ENCODE measurements at places on chromosomes 11 and 22.

- DNase-seq, result no peak
Measured at GRCh38 chr11:32145282-32145681, 54.4 kb downstream of the RCN1 start.

- no peak for DNase-seq
Measured at GRCh38 chr11:116563028-116563711, 209.6 kb downstream of the BUD13 start.

- no peak for DNase-seq
Measured at GRCh38 chr11:128779036-128779435, 85.2 kb downstream of the FLI1 start.

GRCh38 chr22:42972649-42973535, 42.1 kb downstream of the PACSIN2 start:
- DNase-seq, result no peak

DNA sequence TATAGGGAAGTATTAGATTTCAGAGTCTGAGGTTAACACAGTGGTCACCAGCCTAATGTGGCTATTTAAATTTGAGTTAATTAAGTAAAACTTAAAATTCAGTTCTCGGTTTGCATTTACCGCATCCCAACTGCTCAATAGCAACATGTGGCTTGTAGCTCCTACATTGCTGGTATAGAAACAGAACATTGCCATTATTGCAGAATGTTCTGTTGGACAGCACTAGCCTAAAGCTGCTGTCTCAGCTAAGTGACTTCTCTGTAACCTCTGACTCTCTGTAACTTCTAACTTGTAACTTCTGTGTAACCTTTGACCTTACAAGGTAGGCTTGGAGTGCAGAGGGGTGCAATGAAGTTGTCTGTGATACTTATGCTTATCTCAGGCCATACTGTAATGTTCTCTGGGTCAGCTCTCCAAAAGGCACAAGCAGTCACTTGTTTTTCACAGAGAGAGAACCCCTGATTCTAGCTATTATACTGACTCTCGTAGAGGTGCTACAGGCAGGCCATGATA, 78.7 kb downstream of the ZNRF3 start:
- no peak for DNase-seq

DNA sequence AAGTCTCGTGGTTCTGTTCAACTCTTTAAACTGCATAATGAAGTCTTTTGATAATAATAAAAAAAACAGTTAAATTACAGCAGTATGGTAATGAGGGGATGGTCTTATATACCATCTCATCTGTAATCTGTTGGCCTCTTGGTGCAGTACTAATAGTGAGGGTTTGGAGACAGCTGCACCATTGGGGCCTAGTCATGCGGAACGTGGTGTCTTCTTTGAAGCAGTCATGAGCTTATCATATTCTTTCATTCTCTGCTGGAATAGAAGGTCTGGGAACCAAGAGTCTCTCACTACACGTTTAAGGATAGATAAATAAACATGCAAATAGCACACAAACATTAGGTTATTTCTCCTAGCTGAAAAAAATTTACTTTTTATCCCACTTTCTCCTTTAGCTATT, 40.9 kb upstream of the OR9Q1 start:
- peak; percentile 13 for DNase-seq

GRCh38 chr11:88359541-88359940, 22.0 kb upstream of the CTSC start:
- no peak for DNase-seq

GRCh38 chr22:40642316-40642715, 5.8 kb upstream of the MRTFA start:
- no peak for DNase-seq

- no peak for DNase-seq
Measured at GRCh38 chr22:35703861-35704584, 13.6 kb upstream of the APOL5 start.

DNA sequence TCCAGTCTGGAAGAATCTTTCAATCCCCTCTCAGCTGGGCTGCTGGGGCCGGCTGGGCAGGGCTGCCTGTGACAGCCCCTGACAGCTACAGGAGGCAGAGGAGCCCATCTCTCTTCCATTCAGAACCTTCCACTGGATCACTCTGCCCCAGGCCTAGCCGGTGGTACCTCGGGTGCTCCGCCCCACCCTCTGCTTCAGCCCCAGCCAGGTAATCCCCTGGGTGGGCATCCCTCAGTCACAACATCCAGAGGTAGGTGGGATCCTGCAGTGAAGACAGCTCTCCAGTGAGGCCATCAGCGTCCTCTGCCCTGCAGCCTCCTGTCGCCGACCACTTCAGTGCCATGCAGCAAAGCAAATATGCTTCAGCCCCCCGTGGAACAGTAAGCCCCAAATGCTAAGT, 223.7 kb downstream of the DSCAML1 start:
- no peak for DNase-seq

DNA sequence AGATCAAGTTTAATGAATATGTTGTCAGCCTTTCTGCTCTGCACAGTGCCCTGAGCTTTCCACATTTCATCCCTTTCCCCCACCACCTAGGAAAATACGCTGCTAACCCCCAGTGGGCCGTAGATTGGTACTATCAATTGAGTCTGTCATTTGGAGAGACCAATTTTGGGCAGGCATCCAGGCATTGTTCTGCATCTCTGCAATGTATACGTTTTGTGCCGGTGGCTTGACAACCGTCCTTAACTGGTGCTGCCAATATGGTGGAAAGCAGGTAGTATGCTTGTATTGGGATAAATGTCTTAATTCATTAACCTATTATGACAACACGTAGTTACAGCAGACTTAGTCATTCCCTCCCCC, 1.3 kb downstream of the ELMOD1 start:
- DNase-seq, result peak; percentile 15

DNA sequence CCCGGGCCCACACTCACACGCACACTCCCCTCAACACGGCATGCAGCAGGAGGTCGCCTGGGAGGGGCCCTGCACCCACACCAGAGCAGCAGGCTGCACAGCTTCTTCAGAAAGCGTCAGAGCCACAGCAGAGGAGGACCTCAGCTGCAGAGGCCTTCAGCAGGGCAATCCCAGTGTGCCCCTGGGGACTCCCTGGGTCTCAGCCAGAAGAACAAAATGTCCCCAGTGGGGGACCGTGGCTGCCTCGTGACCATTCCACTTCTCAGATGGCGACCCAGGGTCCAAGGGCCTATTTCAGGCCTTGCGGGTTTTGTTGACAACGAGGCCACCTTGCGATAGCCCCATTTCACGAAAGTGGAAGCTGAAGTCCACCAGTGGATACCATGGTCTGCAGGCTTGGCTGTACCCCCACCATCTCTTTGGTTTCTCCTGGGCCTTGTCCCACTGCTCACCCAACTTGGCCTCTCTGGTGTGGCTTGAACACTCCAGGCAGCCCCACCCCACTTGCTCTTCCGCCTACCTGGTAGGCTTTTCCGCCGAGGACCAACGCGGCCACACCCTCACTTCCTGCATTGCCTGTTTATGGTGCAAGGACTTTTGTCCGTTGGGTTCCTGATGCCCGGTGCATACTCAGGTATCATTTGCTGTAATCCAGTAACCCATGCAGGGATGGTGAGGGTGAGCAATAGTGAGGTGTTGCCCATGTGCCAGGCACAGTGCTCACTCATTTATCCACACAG, 38.1 kb downstream of the MB start:
- DNase-seq, result no peak

GRCh38 chr22:39092111-39092862, 4.8 kb upstream of the APOBEC3H start:
- peak; percentile 46 for DNase-seq

GRCh38 chr11:40292721-40293508, 1166.5 kb downstream of the LRRC4C start:
- no peak for DNase-seq

GRCh38 chr22:22037229-22037628, 54.6 kb upstream of the TOP3B start:
- DNase-seq, result no peak

GRCh38 chr11:85769771-85770170, 41.2 kb downstream of the SYTL2 start:
- no peak for DNase-seq

DNA sequence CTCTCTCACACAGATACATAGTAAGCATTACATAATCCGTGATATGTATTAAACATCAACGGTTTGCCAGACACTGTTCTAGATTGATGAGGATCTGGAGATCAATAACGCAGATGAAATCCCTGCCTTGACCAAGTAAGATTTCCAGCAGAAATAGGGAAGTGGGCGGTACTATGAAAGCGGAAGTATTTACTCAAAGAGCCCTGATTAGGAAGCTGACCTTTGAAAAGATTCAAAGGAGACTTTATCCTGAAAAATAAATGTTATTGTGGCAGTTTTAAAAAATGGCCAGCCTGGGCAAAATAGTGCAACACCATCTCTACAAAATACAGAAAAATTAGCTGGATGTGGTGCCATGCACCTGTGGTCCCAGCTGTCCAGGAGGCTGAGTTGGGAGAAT, 26.8 kb downstream of the GAB2 start:
- DNase-seq, result no peak

DNA sequence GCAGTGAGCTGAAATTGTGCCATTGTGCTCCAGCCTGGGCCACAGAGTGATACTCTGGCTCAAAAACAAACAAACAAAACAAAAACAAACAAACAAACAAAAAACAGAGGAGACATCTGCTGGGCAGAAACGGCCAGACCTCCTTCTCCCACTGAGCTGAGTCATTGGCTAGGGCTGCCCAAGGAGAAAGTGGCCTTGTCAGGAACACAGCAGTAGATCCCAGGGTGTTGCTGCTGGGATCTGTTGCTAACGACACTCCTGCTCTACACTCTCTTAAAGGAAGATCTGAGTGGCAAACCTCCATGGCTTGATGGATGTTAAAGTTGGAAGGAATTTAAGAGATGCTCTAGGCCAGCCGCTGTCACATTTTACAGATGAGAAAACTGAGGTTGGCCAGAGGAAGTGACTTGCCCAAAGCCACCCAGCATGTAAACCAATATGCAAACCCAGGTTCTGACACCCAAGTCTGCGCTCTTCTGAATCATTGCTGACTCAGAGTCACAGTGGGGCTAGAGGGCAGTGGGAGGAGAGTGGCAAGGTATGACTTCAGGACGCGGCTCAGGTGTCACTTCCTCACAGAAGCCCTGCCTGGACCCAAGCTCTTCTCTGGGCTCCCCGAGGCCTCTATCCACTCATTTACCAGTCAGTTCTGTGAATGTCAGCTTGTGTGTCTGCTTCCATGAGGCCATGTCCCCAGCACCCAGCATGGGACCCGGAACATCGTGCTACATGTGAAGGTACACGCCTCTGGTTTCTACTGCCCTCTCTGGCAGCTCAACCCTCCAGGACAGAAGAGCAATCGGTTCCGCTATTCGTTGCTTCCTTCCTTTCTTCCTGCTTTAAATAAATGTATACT, 11.3 kb upstream of the GDPD5 start:
- DNase-seq, result peak; percentile 83

- DNase-seq, result no peak
Measured at GRCh38 chr11:19895776-19896175, 183.1 kb downstream of the NAV2 start.

DNA sequence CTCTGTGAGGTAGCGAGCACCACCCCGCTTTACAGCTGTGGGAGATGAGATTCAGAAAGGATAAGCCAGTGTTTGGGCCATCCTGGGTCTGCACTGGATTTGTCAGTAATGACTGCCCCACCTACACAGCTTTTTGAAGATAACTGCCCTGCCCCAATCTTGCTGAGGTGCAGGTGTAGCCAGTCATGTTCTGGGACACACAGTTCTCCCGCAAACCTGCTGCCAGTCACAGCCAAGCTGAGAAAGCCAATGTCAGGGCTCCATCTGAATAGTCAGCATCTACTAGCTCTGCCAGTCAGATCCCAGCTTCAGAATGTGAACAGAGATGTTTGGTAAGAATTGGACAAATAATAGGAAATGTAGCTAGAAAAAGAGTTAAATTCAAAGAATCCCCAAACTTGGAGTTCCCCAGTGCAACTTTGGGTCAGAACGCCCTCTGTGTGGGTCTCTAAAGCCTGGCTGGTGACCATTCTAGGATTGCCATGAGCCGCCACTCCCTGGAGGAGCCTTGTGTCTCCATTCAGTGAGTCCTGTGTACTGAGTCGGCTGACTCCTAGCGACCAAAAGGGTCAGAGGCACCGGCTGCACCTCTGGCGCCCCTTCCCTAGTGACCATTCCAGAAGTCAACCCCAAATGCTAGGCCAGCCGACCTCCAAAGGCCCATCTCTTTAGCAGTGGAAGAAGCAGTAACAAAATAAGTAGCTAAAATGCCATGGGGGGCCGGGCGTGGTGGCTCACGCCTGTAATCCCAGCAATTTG, 2.4 kb upstream of the MB start:
- no peak for DNase-seq

- no peak for DNase-seq
Measured at GRCh38 chr11:35076201-35077100, 62.5 kb upstream of the CD44 start.

DNA sequence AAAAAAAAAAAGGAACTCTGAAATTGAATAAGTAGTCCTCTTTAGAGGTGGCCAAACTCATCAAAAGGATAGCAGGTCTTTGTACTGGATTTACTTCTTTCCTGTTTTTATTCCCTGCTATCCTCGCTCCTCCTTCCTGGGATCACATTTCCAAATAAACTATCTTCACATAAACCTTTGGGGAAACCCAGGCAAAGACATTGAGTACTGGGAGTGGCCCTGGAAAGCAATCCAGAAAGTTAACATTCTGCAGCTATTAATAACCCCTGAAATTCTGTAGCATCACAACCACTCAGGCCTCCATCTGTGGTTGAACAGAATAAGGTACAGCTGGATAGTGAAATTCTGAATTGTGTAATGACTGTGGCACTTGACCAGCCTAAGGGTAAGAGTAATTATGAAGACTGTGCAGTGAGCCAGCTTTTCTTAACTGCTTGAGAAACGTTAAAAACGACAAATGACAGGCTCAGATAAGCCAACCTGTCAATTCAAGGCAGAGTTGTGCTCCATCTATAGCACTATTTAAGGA, 58.8 kb downstream of the ISX start:
- DNase-seq, result no peak

- DNase-seq, result no peak
Measured at GRCh38 chr11:2220173-2220771, 48.7 kb upstream of the TH start.

DNA sequence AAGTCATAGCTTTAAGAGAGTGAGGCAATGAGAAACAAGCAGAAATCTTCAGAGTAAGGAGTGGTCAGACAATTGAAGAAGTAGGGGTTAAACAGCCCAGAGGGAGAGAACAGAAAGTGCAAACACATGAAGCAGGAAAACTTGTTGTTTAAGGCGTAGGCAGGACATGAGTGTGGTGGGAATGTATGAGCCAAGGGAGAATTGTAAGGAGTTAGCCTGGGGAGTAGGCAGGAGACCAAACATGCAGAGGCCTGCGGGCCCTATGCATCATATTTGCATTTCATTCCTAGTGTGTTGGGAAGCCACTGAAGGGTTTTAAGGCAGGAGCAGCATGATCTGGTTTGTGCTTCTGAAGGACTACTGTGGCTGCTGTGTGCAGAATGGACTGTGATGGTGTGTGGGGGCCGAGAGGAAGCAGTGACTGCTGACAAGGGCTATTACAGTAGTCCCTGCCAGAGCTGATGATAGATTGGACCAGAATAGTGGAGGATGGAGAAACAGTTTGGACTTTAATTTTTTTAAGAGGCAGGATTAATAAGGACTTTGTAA, 179.9 kb upstream of the C11orf87 start:
- no peak for DNase-seq

- DNase-seq, result peak; percentile 29
Measured at GRCh38 chr11:64250415-64251015, 815 bp upstream of the PLCB3 start.

GRCh38 chr11:58928107-58928499, 11.2 kb upstream of the GLYATL1 start:
- DNase-seq, result no peak

GRCh38 chr22:31286360-31287255, 5.7 kb downstream of the PIK3IP1 start:
- DNase-seq, result peak; percentile 46

- DNase-seq, result peak; percentile 88
Measured at GRCh38 chr11:61947486-61948210, 2.5 kb upstream of the BEST1 start.

- DNase-seq, result no peak
Measured at GRCh38 chr22:42801252-42802080, 55.6 kb downstream of the ARFGAP3 start.

Data from GM13977 (cell line).